Glutamatergic neuron (in vitro differentiated cells): ENCODE measurements at places on chromosomes 5 and 9. TPM values are rescaled to one million over a fixed set of nuclear protein-coding genes. Genes with fewer than 3 reads are reported as not detected.

The FOXD4L3 gene
- 0.27 TPM for total RNA-seq

GRCh38 chr5:169668732-169669131, 31.7 kb downstream of the DOCK2 start:
- peak; percentile 59 for DNase-seq

GRCh38 chr5:160378330-160378729, 7.9 kb upstream of the C1QTNF2 start:
- DNase-seq, result no peak

DNA sequence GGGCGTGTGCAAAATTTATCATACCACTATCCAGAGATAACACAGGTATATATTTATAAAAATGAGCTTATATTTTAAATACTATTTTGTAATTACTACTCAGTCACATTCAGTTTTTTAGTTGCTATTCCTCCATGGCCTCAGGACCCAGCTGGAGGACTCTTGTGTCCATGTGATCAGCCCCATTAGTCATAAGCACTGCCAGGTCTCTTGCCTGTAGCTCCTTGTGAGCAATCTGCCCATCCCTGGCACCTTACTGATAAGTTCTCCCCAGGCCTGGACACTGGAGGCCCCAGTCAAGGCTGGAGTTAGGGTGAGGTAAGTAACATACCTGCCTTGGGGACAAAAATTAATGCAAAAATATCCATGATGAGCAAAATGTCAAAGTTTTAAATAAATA, 29.5 kb upstream of the ADRB2 start:
- DNase-seq, result no peak

The ADAMTS13 gene
- 27.9 TPM for total RNA-seq

DNA sequence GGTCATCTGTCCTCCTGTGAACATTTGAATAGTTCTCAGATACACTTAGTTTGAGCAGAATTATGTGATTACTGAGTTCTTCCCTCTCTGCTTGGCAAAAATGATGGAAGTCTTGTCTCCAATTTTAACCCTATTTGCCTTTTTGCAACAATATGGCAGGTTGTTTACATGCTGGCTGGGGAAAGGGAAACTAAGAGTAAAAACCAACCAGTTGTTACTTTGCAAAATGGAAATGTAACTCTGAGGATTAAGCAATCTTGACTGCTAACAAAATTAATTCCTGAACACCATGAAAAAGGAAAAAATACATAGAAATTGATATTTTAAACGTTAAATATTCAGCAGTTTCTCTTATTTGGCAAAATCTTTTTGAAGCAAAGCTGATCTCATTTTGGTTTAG, 11.1 kb downstream of the SIT1 start:
- no peak for DNase-seq

GRCh38 chr9:127122176-127123063, at the start of gene ANGPTL2:
Gene ANGPTL2 (minus strand): TSS chr9:127122635. CDS start chr9:127108731, 13,904 bp downstream.
- DNase-seq, result peak; percentile 87

DNA sequence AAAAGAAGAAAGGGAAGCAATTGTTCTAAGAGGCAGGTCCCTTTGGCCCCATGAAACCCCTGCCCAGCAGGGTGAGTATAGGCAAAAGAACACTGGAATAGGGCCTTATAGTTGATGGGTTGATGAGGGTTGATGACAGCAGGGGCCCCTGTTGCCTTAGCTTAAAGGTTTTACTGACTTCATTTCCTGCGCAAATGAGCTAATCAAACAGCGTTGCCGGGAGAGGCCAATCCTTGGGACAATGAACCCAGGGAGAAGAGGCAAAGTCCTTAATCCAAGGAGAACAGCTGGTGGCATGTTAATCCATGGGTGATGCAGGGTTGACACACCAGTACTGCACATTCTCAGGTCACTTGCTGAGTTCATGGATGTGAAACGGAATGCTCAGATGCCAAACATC, 22.0 kb upstream of the EPB41L4B start:
- no peak for DNase-seq

DNA sequence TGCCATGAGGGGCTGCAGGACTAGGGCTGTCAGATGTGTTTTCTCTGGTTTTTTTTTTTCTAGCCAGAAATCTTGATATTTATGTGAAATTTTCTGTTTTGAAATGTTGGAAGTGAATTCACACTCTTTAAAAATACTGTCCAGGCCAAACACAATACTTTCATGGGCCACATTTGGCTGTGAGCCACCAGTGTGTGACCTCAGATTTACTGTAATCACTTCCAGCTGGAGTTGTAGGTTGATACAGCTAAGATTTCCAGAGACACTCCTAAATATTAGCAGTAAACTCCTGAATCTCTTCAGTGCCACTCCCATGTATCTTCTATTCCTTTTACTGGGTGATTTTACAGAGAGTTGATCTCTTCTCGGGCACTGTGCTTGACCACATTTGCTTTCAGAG, 92.2 kb upstream of the CKMT2 start:
- no peak for DNase-seq

DNA sequence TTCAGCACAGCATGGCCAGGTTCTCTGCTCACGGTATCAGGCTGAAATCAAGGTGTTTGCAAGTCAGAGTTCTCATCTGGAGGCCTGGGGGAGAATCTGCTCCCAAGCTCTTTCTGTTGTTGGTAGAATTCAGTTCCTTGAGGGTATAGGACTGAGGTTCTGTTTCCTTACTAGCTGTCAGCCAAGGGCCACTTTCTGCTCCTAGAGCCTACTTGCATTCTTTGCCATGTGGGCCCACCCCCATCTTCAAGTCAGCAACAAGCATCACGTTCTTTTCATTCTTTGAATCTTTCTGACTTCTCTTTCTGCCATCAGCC, 7.4 kb upstream of the CDC42SE2 start:
- no peak for DNase-seq

The FAM163B gene
- 0.51 TPM for total RNA-seq

GRCh38 chr5:67561151-67561932, 364.7 kb upstream of the CD180 start:
- DNase-seq, result no peak

DNA sequence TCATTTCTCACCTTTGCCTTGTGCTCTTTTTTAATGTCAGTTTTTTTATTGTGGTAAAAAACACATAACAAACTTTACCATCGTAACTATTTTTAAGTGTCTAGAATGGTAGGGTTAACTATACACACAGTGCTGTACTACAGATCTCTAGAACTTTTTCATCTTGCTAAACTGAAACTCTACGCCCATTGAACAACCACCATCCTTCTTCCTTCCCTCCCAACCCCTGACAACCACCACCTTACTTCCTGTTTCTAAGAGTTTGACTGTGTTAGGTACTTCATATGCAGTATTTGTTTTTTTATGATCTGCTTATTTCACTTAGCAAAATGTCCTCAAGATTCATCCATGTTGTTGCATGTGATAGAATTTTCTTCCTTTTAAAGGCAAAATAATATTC, 54.9 kb downstream of the PSAT1 start:
- DNase-seq, result no peak

GRCh38 chr9:75996726-75997125, 106.3 kb downstream of the PCSK5 start:
- no peak for DNase-seq

DNA sequence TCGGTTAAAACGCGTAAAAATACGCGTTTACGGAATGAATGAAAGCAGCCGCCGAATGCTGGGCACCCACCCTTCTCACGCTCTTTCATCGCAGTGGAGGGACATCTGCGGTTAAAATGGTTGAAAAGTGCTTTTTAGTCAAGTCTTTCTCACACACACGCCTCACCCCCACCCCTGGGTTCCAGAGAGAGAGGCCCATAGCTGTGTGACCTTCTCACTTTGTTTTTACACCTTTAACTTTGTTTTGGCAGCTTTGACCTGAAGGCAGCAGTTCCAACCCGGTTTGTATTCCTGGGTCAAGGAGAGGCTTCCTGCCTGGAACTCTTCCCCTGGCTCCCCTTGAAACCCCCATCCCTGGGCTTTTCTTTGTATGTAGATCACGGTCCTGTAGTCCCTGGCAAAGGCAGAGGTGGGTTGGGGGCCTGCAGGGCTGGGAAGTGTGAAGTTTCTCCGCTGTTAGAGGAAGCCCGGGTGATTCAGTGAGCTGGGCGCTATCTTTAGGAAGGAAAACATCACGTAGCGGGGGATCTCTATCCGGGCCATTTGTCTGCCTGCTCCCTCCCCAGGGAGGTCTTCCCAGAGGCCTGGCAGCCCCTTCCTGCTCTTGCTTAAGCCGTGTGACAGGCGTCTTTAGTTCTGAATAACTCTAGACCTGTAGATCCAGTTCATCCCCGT, 29.6 kb downstream of the SPRY4 start:
- DNase-seq, result peak; percentile 44

GRCh38 chr9:91711755-91712601, 238.1 kb downstream of the ROR2 start:
- DNase-seq, result no peak

GRCh38 chr5:98905857-98906688, 22.7 kb downstream of the CHD1 start:
- DNase-seq, result no peak

The HIGD2A gene
- total RNA-seq, result 103 TPM

DNA sequence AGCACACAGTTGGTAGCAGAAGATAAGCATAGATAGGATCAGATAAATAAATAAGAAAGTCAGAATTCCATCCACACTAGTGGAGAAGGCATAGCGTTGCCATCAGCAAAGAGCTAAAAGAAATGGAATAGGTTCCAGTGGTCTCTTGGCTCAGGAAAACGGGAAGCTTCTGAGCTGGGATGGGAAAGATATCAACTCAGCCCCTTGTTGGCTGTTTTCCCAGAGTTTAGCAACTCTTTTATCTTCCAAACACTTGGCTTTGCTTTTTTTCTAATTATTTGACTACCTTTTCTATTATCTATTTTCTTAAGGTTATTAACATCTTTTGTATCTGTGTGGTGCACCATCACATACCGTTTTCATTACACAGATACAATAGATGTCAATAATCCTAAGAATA, 445.7 kb upstream of the TRPC7 start:
- DNase-seq, result no peak

DNA sequence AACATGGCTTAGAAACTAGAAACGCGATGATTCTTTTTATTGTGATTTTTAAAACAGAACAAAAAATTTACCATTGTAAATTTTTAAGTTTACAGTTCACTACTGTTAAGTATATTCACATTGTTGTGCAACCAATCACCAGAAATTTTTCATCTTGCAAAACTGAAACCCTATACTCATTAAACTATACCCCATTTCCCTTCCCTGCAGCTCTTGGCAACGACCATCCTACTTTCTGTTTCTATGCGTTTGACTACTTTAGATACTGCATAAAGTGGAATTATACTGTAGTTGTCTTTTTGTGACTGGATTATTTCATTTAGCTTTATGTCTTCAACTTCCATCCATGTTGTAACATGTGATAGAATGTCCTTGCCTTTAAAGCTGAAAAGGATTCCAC, 52.5 kb downstream of the SPOCK1 start:
- DNase-seq, result no peak

- DNase-seq, result no peak
These were observed 35.3 kb upstream of the NFIL3 start for GRCh38 chr9:91458906-91459305.

The C6 gene
- total RNA-seq, result not detected

DNA sequence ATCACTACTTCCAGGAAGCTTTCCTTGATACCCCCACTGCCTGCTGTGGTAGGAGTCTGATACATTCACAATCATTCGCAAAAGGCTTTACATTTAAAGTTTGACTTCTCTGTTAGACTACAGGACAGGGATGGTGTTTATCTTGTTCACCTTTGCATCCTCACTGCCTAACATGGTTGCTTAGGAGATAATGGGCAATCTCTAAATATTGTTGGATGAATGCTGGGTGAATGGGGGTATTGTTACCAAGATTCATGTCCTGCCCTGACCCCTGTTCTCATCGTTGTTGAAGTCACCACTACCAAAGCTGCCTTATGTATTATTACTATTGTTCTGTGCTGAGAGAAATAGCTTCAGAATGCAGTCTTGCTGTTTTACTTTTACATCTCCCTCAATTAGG, 7.7 kb upstream of the TMEFF1 start:
- no peak for DNase-seq

The TSTD2 gene
- total RNA-seq, result 60.9 TPM

GRCh38 chr5:157350939-157351801, 85.2 kb downstream of the CYFIP2 start:
- DNase-seq, result no peak
